ENCODE measurements at places on chromosomes 6 and 20.

GRCh38 chr6:44932651-44933091 is 395.5 kb upstream of the RUNX2 start:
- no peak for DNase-seq

DNA sequence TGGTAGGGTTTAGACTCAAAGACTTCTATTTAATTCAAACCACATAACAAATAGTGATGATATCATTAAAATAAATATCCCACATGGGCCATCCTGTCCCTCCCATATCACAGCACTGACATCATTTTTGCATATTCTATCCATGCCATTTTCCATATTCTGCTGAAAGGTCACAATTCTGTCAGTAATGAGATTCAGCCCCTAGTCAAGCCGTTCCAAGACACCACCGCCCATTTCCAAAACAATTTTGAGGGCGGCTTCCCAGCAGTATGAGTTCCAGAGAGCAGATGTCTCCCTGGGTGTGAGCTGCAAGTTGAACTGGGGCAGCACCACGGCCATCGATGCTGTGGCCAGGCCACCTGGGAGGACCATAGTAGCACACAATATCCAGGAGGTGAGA is 65.1 kb upstream of the PLEKHG1 start:
- no peak for DNase-seq

DNA sequence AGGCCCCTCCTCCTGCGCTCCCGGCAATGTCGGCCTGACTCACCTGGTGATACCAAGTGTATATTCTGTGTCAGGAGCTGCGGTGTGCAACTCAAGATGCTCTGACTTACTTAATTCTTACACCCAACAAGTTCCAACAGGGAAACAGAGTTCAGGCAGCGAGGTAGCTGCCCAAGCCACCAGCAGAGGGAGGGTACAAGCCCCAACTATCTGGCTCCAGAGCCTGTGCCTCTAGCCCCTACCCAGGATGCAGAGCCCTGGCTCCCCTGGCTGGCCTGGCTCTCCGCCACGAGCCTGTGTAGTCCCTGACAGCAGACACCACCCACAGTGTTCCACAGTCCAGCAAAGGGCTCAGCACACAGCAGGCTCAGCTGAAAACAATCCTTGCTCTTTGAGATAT is 34.9 kb downstream of the C20orf203 start:
- DNase-seq, result no peak

- no peak for DNase-seq
These were observed 29.4 kb downstream of the SIM1 start for GRCh38 chr6:100435299-100435698.

- DNase-seq, result no peak
These were observed 139.4 kb downstream of the RNGTT start for GRCh38 chr6:88823998-88824397.

GRCh38 chr6:118706702-118707101 is 55.3 kb upstream of the CEP85L start:
- DNase-seq, result no peak

- DNase-seq, result no peak
These were observed 195.2 kb upstream of the CNR1 start for GRCh38 chr6:88361298-88361697.

GRCh38 chr6:42790549-42791181 is 8.8 kb downstream of the BICRAL start:
- no peak for DNase-seq

GRCh38 chr6:138637822-138638221 is 135.7 kb upstream of the CCDC28A start:
- DNase-seq, result no peak

- no peak for DNase-seq
These were observed 24.0 kb downstream of the FGD2 start for GRCh38 chr6:37029249-37029971.

- DNase-seq, result no peak
These were observed at the start of gene CBFA2T2 for GRCh38 chr20:33490023-33490933. Gene CBFA2T2, plus strand, starts transcription at chr20:33490096. Its CDS starts 172 bp downstream, at chr20:33490268.

DNA sequence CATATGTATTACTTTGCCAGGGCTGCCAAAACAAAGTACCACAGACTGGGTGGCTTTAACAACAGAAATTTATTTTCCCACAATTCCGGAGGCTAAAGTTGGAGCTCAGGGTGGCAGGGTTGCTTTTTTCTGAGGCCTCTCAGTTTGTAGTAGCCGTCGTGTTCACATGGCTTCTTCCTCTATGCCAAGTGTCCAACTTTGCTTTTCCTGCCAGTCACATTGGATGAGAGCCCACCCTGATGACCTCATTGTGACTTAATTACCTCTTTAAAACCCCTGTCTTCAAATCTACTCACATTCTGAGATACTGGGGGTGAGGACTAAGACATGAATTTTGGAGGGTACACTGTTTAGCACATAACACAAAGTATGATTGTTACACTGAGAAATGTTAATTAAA is 9.9 kb upstream of the ECT2L start:
- DNase-seq, result no peak

DNA sequence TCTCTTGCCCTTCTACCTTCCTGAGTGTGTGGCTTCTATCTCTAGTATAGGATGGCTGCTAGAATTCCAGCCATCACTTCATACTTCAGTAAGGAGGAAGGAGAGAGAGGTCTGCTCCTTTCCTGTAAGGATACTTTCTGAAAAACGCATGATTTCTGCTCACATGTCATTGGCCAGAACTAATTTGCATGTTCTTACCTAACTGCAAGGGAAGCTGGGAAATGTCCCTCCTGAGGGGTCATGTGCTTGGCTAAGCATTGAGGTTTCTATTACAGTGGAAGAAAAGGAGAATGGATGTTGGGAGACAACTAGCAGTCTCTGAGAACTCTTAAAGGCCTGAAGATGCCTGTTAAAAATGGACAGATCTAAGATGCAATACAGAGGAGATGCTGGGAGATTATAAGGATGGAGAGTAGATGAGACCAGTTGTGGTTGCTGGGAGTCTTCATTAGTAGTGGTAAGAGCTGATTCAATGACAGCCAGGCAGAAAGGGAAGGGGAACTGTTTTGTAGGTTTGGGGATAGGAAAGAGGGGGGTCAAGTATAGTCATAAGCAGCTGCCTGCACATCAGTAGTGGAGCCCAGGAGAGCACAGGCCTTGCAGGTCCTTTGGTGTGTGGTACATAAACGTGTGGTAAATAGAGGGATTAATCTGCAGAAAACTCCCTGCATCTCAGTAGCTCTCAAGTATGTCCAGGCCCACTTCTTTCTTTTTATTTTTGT is 20.2 kb downstream of the CDS2 start:
- no peak for DNase-seq

GRCh38 chr6:94751641-94752329 is 825.5 kb upstream of the MANEA start:
- DNase-seq, result no peak

DNA sequence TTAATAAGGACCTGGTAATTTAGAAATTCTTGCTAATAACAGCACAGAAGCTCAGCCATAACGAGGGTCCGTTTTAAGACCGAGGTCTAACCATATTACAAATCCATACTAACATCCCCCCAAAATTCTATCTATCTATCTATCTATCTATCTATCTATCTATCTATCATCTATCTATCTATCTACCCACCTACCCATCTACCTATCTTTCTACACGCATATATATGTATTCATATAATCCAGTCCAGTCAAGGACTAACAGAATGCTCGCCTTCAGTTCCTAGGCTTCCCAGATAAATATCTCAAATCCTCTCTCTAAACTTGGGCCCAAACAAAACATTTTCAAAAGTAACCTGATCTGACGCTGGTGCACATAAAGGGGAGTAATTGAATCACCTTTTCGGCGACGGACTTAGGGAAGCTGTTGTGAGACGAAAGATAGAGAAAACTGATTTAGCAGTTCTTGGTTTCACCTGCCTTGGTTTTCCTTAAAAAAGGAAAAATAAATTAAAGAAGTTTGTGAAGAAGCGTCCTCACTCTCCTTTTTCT is 14.5 kb downstream of the HMGN4 start:
- DNase-seq, result no peak

GRCh38 chr6:45677381-45678284 is 299.9 kb upstream of the SUPT3H start:
- no peak for DNase-seq

- no peak for DNase-seq
These were observed 63.3 kb upstream of the PTGIS start for GRCh38 chr20:49631061-49631716.

DNA sequence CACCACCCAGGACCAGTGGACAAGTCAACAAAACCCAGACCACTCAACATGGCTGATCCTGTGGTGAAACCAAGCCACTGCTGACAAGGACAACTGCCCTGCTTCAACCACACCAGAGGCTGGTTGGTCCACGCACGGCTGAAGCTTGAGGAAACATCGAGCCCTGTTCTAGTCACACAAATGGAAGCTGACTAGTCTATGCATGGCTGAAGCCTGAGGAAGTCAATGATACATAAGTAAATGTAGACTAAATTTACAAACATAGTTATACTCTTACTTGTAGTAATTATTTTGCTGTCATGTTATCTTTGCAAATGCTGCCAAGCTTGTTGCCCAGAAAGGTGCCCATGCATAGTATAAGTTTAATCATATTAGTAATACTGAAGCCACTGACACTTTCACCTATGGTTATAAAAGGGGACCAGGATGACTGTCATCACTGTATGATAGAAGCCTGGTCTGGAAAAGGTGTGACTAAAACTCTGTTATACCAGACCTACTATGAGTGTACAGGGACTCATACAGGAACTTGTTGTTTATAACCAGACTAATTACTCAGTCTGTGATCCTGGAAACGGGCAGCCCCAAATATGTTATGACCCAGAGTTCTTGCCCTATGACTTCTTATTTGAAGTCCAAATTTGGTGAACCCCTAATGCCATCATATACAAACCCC is 5.6 kb downstream of the IL22RA2 start:
- no peak for DNase-seq

- DNase-seq, result no peak
These were observed 42.5 kb downstream of the GABRR2 start for GRCh38 chr6:89272596-89272995.

- DNase-seq, result no peak
These were observed at the start of gene PRRT1 for GRCh38 chr6:32151863-32152768. Gene PRRT1, minus strand, starts transcription at chr6:32151939. Its CDS starts 112 bp downstream, at chr6:32151827.

All from esophagus squamous epithelium (tissue), 5 donors.